Cortex of kidney (tissue), 1 donor: ENCODE measurements at places on chromosomes 2 and 18.

DNA sequence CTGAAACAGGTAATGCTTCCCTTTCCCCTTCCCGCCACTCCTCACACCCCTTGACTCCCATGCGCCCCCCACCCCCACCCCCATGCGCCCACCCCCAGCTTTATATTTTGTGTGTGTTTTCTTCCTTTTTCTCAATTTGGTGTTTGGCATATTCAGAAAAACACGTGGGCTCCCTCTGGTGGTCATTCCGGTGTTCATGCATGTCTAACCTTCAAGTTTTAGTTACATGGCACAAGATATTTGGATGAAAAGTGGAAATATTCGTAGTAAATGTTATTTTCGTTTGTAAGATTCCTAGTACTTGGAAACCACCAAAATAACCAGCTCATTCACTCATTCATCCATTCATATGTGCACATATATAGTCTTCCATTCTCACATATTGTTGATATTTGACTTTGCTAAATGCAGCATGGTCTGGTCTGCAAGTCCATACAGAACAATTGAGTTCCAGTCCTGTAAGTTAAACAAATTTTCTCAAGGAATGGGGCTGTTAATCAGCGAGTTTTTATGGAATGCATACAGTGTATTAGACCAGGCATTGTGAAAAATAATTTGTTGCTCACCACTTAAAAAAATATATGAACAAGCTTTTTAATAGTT, 143.6 kb upstream of the MAP3K20 start:
- DNase-seq: no peak

GRCh38 chr2:172588931-172589330, 33.0 kb downstream of the PDK1 start:
- no peak for DNase-seq

GRCh38 chr2:174836995-174837390, 72.7 kb upstream of the CHRNA1 start:
- DNase-seq: no peak

- no peak for DNase-seq
Observed at GRCh38 chr2:60735496-60736250, 20.4 kb upstream of the PAPOLG start.

DNA sequence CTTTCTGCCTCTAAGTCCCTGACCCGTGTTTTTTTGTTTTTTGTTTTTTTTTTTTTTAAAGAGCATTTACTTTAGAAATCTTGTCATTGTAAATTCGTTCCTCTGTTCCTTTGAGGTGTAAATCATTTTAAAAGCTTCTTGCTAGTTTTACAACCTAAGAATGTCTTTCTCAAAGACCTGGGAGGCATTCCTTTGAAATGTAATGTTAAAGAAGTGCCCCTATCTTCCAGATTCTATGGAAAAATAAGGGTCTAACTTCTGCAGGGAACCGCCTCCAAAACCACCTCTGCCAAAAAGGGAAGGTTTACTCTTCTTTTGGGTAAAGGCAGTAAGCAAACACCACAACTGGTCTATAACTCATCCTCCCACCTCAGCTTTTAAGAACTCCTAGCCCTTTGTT, 259.6 kb upstream of the ZNF804A start:
- no peak for DNase-seq

DNA sequence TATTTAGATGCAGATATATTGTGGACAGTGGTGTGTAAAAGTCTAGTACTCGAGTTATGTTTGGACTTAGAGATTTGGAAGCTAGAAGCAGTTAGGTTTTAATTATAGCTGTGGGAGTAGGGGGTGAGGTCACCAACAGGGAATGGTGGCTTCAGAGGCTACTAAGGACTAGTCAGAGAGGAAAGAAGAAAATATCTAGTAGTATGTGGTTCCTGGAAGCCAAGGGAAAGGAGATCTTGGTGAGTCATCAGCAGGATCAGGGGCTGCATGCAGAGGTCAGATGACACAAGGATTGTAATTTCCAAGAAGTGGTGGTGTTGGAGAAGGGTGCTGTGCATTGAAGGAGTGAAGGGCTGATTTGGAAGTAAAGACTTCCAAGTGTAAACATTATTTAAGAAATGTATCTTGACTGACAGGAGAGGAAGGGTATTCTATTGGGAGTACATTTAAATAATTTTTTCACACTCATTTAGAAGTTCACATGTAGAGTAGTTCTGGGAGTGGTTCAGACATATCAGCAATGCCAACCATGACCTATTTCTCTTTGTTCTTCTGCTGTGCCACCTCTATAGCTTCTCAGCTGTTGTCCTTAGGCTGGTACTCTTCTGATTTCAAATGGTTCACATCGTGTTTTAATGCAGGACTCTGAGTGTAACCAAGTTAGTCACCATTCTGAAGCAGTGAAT, 59.1 kb downstream of the ACSL3 start:
- DNase-seq: no peak

GRCh38 chr2:226514895-226515294, 284.7 kb downstream of the IRS1 start:
- no peak for DNase-seq

DNA sequence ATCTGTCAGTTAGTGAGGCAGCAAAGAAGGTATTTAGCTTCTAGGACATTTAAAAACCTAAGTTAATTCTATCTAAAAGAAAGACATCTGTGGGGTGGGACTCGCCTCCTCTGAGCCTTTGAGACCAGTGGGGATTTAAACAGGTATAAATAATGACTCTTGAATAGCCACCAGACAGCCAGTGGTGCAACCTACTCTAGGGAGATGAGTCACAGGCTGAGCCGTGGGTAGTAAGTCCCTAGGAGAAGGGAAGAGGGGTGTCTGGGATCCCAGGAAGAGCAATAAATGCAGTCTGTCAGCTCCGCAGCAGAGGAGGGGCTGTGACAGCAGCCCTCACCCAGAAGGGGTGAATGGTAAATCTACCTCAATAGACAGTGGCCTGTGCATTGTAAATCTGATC, 43.1 kb upstream of the GALNT3 start:
- DNase-seq: no peak

- no peak for DNase-seq
Observed at GRCh38 chr2:137023205-137023604, 257.9 kb downstream of the THSD7B start.

- no peak for DNase-seq
Observed at GRCh38 chr2:239363946-239364637, 36.7 kb downstream of the HDAC4 start.

- DNase-seq: no peak
Observed at GRCh38 chr2:223114170-223114569, 62.2 kb downstream of the KCNE4 start.

DNA sequence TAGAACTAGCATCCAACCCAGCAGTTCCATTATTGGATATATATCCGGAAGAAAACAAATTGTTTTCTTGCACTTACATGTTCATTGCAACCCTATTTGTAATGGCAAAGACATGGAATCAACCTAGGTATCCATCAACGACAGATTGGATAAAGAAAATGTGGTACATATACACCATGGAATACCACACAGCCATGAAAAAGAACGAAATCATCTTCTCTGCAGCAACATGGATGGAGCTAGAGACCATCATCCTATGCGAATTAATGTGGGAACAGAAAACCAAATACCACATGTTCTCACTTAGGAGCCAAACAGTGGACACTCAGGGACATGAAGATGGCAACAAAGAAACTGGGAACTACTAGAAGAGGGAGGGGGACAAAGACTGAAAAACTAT, 352.7 kb downstream of the CDH2 start:
- DNase-seq: no peak

DNA sequence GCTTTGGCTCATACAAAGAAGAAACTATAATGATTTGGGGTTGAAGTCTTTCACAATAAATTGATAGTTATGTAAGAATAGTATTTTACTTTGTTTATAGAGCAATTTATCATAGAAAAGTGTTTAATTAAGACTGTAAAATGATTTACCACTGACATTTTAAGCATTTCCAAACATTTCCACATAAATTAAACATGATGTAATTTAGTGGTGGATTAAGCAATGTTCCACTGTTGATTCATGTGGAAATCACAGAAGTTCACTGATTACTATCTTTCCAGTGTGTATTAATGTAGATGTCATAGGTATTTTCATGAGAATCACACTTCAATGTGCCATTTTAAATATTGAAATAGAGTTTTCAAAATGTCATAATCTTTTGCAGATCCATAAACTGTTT, 40.1 kb upstream of the GRB14 start:
- DNase-seq: no peak
